ENCODE measurements at places on chromosomes 6 and 20. TPM values are rescaled to one million over a fixed set of nuclear protein-coding genes. Genes with fewer than 3 reads are reported as not detected.

The FARS2 gene
- total RNA-seq = 18.5 TPM

The FAM83C gene
- not detected for total RNA-seq

The DEFB112 gene
- not detected for total RNA-seq

The FIG4 gene
- 13.1 TPM for total RNA-seq

The TEAD3 gene
- 0.68 TPM for total RNA-seq

The BFSP1 gene
- 0.18 TPM for total RNA-seq

- DNase-seq = no peak
These were observed 67.3 kb downstream of the KCNB1 start for GRCh38 chr20:49415005-49415667.

DNA sequence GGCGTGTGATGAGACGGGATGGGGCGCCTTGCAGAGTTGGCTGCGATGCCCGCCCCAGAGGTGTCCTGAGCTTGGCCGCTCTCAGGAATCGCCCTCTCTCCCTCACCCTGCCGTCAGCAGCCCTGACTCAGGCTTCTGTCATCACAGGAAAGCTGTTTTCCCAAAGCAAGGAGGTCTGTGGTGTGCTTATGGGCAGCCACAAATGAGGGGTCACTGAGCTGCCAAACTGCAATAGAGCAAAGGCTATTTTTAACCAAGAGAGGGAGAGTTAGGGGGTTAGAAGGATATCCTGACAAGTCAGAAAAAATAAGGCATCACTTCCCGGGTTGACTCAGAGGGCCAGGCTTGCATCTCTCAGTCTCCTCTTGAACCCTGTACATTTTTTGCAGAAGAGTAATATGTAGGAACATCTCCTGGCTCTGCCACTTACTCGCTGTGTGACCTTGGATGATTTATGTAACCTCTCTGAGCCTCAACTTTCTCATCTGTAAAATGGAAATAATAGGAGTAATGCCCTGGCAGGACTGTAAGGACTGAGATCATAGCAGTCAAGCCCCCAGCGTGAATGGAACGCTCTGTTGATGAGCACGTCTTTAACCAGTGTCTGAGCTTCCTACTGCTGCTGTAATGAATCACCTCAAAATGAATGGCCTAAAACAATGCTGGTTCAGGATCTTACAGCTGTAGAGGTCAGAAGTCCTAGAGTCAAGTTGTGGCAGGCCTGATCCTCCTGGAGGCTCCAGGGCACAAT is 181.9 kb downstream of the NFATC2 start:
- DNase-seq = no peak

DNA sequence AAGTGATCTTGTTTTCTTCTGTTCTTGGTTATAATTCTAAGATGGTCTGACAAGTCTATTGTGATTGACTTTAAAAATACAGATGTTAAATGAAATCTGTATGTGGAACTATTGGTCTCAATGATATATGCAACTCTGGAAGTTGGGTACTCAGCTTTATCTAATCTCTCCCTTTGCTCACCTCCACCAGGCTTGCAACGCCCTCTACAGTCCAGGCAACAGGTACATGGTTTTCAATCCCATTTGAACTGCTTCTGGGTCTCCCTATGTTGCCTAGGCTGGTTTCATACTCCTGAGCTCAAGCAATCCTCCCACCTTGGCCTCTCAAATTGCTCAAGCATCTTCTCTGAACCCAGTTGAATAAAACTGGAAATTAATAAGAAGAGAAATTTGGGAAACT is 25.6 kb upstream of the HLA-DQB1 start:
- DNase-seq = peak; percentile 63

- no peak for DNase-seq
These were observed 64.8 kb upstream of the NRSN1 start for GRCh38 chr6:24060982-24061754.

- DNase-seq = no peak
These were observed 60.4 kb upstream of the TFB1M start for GRCh38 chr6:155374681-155375080.

GRCh38 chr6:30037182-30037788 is 23.8 kb upstream of the POLR1H start:
- no peak for DNase-seq

- DNase-seq = peak; percentile 61
These were observed 15.9 kb downstream of the OR2A4 start for GRCh38 chr6:131685266-131685780.

- no peak for DNase-seq
These were observed 356.5 kb downstream of the EYS start for GRCh38 chr6:65350530-65350929.

- peak; percentile 18 for DNase-seq
These were observed 45.0 kb upstream of the TRIM26 start for GRCh38 chr6:30258204-30258603.

DNA sequence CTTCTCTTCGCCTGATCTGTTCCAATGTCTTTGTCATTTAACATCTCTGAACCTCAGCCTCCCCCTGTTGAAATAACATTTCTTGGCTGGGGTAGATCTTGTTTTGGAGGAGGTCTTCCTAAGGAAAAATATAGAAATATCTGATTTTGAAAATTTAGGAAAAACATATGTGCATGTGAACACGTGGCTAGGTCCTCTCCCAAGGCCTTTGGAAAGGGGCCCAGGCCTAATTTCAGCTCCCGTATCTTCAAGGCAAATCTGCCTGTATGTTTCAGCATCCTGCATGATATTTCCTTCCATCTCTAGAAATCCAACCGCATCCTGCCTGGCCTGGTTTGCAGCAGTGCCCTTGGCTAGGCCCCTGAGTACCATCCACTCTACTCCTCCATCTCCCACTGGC is 261.2 kb downstream of the PHACTR1 start:
- DNase-seq = no peak

DNA sequence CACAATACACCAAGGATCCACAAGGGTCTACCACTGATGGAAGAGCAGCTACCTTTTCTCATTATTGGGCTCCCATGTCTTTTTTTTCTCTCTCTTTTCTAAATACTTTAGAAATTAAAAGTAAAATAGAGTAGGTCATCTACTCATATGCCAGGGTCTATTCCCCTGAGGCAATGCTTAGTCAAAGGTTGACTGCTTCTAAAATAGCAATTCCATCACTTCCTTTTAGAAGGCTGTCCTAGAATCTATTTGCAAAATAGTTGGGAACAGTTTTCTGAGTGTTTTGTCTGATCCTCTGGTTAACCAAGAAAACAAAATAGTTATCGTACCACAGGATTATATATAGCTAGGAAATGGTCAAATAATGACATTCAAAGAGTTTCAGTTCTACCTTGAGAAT is 174.1 kb downstream of the COL21A1 start:
- DNase-seq = no peak

- DNase-seq = no peak
These were observed 8.4 kb upstream of the PCK1 start for GRCh38 chr20:57552471-57552870.

GRCh38 chr20:49624317-49624716 is 56.4 kb upstream of the PTGIS start:
- DNase-seq = no peak

GRCh38 chr6:110013386-110013785 is 35.3 kb downstream of the GPR6 start:
- no peak for DNase-seq

DNA sequence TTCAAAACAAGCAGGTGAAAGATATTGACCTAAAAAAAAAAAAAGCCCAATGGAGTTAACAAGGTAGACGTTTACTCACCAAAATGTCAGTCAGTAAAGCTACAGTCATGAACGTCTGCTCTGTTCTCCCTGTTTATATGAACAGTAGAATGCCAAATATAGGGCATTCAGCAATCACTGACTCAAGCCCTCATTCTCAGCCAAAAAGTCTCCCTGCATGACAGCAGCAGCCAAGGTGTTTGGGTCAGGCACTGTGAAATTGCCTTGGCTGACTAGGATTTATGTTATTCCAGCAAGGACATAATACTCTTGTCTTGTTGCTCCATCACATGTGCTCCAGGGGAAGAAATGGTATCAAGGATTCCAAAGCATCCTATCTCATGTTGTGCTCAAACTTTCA is 194.7 kb upstream of the RSPO3 start:
- DNase-seq = no peak

- DNase-seq = no peak
These were observed 85.9 kb downstream of the CRYBG1 start for GRCh38 chr6:106446287-106446885.

- DNase-seq = no peak
These were observed 593 bp upstream of the GSTA3 start for GRCh38 chr6:52910091-52910490.

DNA sequence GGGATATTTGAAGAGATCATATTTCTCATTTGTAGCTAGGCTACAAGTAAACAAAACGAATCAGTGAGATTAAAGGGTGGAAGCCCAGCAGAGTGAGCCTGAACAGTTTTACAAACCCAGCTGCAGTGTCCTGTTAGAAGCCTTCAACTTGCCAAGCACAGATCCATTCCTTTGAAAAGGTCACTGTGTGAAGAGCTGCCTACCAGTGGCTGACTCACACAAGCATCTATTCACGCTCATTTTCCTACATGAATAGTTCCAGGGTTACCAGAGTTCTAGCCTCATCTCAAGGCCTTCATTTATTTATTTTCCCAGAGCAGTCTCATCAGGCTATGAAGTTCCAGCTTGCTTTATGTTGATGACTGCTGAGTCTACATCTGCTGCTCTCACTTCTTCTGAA is 25.7 kb upstream of the MLIP start:
- no peak for DNase-seq

DNA sequence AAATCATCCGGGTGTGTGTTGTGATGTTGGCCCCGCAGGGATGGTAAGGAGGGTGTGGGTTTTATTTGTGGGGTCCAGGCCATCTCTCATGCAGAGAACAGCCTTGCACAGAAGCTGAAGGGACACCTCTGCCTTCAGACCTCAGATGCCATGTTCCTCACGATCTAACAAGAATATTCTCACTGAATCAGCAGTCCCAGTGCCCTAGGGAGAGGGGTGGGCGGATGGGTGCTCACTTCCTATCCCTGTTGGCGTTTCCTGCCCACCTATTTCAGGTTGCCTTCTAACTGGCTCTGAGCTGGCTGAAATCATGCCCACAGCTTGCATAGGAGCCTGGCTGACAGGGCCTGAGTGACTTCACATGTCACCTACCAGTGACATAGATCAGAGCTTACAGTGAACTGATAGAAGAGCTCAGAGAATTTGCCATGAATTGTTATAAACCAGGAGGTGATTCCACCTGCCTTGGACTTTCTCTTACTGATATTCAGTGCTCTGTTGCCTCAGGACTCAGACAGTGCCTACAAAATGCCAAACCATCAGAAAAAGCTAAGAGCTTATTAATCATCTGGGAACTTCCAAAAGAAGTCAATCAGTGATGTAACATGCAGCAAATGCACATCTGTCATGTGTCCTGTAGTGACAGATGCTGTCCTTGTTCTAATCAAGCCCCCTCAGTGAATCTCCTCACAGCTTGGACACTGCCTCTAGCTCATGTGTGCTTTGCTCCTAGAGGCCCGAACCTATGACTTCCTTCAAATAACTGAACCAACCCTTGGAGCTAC is 285.8 kb upstream of the PRND start:
- DNase-seq = no peak

DNA sequence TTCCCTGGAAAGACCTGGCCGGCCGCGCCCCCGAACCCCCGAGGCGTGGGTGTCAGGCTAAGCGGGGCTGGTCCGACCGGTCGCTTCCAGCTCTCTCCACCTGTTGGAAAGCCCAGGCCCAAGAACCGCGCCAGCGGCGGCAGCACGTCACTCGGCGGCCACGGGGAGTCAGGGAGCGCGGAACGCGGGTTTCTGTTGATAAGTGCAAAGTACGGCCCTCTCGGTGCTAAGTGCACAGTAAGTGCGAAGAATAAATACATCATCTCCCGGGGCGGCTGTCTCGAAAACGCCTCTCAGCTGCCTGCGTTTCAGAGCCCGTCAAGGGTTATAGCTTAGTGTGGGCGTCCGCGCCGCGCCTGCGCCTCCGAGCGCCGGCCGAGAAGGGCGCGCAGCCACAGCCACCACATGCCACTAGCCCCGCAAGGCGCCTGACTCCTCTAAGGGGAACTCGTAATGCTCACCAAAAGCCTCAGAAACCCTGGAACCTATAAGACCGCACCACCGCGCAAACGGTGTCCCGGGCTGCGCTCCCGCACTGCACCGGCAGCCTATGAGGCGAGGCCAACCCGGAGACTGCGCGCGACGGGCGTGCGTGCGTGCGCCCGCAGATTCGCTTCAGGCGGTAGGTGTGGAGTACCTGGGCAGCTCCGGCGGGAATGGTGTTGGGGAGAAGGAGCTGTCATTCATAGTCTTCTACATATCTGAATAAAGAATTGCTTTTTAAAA is 9.2 kb upstream of the TBX18 start:
- peak; percentile 21 for DNase-seq

DNA sequence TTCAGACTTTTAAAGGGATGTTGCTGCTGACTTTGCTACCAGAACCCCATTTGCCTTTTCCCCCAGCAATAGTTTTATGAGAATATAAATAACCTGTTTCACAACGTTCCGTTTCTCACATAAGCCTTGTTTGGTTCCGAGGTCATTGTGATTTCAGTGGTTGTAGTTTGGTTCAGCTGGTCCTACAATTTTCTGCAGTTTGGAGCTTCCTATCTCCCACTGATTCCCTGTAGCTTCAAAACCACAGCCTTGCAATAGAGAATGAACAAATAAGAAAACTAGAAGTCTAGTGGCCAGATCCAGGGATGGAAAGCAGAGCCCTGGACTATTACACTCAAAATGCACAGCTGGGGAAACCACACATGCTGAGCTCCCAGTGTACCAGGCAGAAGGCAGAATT is 24.1 kb upstream of the SH3BGRL2 start:
- no peak for DNase-seq

DNA sequence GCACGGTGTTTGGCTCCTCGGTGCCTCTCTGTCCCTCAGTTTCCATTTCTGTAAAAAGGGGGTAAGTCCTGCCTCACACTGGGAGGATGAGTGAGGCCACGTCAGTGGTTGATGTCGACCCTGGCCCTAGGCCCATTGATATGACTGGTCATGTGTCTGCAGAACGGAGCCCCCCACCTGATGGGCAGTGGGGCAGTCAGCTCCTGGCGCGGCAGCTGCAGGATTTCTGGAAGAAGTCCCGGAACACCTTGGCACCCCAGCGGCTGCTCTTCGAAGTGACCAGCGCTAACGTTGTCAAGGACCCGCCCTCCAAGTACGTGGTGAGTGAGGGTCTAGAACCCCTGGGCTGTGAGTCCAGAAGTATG is 1.2 kb downstream of the SNX21 start:
- no peak for DNase-seq

- DNase-seq = no peak
These were observed 106.4 kb downstream of the BMP7 start for GRCh38 chr20:57159945-57160610.

DNA sequence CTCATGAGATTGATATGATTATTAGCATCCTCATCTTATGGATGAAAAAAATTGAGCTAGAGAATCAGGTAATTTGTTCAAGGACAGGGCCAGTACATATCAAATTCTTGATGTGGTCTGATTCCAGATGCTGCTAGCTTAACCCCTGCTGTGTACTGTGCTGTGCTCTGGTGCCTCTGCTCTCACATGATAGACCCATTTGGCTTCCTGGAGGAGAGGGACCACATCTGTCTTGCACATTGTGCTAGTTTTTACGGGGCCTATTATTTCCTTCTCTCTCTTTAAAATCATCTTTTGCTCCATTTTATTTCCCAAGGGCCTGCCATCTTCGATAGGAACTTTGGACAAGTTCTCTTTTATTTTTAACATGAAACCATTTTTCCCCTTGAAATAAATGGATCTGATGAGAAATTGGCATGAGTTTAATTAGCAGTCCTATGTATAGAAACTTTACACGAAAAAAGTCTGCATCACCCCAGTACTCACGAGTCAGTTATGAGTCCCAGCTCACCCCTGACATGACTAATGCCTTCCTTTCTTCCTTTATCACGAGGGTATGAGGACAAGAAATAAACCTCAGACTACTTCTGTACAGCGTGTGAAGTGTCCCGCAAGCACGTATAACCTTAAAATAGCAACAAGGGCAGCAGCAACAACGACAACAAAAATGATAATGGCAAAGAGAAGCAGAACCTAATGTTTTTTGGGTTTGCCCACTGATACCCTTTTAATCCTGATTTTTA is 26.5 kb downstream of the CD109 start:
- peak; percentile 60 for DNase-seq
